ENCODE measurements at places on chromosomes 3 and 15.

DNA sequence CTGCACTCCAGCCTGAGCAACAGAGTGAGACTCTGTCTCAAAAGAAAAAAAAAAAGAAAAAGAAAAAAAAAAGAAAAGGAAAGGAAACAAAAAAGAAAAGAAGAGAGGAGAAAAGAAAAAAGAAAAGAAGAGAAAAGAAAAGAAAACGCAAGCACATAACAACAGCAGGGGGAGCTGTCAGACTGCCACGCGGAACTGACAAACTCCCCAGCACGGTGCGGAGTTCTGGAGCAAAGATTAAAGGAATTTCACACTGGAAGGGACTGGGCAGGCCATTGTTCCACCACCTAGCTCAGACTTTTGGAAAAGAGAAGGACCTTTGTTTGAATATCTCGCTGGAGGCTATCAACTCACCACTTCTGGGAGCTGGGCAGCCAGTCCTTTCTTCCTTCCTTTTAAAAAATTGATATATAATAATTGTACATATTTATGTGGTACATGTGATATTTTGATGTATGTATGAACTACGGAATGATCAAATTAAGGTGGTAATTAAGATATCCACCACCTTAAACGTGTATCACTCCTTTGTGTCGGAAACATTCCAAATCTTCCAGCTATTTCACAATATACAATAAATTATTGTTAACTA is 40.5 kb downstream of the DPPA2 start:
- DNase-seq = peak; percentile 47

DNA sequence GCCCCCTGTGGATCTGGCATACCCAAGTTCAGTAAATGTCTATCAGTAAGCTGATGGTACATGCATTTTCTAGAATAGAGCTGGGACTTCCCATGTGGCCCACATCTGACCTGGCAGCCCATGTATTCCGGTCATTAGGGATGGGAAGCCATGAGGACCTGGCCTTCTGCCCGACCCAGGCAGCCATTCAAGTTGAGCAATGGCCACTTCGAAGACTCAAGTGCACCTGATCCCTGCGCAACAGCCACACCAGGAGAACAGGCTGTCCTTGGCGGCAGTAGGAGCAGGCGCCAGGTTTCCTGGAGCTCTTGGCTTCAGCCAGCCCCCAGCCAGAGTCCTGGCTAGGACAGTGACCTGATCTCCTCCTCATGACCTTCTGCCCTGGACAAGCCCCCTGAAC is 14.6 kb downstream of the HEMK1 start:
- DNase-seq = no peak

DNA sequence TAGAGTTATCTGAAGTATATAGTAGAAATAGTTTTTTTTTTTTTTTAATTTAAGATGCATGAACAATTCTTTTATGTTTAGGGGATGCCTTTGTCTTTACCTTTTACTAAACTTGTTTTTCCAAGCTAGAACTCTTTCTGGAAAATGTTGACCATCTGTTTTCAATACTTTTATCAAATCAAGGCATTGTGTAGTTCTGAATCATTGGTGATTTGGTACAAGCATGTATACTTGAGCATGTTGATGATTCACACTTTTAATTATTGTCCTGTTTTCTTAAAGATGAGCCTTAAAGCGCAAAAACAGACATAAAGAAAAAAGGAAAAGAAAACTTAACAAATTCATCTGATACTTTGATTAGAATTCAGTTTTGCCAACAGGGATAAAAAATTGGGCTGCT is 28.3 kb downstream of the PDCD6IP start:
- DNase-seq = no peak

DNA sequence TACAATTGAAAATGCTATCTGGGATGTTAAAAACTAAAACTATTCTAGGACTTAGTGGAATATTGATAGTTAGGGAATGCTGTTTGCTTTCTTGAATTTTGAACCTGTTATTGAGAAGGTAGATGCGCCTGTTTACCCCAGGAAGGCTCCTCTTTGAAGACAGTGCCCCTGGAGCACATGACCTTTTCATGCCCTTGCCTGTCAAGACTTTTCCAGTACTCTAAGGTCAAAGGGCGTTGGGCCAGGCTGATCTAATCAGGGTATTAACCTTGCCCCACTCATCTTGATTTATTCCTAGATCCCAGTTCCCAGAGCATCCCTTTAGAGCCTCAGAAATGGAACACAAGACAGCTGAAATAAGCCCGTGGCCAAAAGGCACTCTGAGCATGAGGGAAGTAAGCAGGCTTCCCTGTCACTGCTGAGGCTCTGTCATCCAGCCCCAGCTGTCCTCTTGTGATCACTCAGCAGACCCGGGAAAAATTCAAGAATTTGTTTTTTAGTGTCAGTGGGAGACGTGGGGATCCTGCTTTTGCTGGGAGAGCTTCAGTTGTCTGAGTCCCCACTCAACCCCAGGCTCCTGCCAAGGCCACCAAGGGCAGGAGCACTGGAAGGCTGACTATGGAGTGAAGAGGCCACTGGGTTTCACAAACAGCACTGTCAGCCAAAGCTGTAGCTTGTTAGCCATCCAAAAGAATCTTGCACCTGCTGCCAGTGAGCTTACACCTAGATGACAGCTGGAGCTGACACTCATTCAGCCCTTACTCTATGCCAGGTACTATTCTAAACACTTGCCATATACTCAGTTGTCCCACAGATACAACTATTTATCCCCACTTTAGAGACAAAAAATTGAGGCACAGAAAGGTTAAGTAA is 169.0 kb downstream of the PGPEP1L start:
- DNase-seq = no peak

GRCh38 chr15:68818769-68819494 is 1.8 kb downstream of the ANP32A start:
- DNase-seq = peak; percentile 27

GRCh38 chr15:73881579-73882320 is 8.4 kb downstream of the TBC1D21 start:
- no peak for DNase-seq

DNA sequence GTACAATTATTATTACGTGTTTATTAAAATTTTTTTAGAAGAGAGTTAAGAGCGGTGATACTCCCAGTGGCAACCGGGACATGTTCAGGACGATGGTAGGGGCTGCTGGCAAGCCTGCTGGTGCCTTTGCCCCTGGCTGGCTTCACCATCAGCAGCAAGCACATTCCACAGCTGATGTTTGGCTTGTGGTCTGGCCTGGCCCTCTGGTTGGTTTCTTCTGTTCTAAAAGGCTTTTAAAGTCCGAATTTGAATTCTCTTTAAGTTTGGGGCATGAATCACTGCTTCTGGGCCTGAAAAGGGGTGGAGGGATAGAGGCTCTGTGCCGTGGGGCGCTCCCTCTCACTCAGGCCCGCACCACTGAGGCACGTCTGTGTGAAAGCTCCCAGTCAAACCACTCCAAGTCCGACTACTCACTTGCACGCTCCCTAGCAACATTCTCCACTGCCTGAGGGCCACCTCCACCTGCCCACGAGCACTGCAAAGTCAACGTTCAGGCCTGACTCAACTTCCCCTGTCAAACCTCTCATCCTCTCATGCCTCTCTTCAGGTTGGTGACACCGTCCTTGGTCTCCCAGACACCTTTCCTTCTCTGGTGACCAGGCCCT is 10.1 kb downstream of the ITGA11 start:
- peak; percentile 28 for DNase-seq

DNA sequence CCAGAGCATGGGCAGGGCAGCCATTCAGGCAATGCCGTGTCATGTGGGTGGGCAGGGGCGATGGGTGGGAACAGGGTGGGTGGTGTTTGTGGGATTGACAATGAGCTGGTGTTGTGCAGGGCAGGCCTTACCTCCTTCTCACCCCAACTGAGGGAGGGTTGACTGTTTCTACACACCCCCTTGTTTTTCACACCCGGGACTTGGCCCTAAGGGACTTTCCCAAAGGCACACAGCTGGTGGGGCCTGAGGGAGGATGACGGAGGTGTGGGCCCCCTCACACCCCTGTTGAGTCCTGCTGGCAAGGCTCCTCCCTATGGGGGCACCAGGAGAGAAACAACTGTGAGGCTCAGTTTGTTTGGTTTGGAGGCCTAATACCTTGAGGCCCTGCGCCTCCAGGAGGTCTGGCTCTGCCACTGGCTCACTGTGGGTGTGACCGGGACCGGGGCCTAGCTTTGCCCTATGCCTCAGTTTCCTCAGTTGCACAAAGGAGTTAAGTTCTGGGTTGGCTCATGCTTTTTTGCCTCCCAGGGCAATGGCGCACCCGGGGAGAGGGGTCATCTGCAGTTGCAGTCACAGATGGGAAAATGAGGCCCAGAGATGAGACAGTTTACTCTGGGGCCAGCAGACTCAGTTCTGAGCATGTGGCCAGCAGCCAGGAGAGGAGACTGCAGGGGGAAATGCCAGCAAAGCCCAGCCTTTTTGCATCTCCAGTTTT is 5.1 kb upstream of the DNAH1 start:
- no peak for DNase-seq

Data from H4 (cell line).